Cardiac septum (tissue), 1 donor: ENCODE measurements at places on chromosomes 1 and 21. TPM values are rescaled to one million over a fixed set of nuclear protein-coding genes. Genes with fewer than 3 reads are reported as not detected.

DNA sequence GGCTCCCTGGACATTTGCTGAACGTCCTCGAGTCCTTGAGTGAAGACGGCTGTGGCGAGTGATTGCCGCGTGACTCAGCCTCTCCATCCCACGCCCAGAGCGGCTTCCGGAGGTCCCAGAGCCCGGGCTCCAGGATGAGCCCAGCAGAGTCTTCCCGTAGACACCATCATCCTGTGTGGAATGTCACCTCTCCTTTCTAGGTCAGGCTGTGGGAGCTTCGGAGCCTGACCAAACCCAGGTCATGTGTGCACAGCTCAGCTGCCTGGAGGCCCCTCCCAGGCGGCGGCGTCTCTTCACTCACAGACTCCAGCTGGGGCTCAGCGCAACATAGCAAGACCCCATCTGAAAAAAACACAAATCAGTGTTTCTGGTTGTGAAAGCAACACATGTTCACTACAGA is 38.2 kb downstream of the PRKCZ start:
- no peak for DNase-seq

GRCh38 chr1:223244366-223245103 is 101.5 kb upstream of the TLR5 start:
- no peak for DNase-seq

DNA sequence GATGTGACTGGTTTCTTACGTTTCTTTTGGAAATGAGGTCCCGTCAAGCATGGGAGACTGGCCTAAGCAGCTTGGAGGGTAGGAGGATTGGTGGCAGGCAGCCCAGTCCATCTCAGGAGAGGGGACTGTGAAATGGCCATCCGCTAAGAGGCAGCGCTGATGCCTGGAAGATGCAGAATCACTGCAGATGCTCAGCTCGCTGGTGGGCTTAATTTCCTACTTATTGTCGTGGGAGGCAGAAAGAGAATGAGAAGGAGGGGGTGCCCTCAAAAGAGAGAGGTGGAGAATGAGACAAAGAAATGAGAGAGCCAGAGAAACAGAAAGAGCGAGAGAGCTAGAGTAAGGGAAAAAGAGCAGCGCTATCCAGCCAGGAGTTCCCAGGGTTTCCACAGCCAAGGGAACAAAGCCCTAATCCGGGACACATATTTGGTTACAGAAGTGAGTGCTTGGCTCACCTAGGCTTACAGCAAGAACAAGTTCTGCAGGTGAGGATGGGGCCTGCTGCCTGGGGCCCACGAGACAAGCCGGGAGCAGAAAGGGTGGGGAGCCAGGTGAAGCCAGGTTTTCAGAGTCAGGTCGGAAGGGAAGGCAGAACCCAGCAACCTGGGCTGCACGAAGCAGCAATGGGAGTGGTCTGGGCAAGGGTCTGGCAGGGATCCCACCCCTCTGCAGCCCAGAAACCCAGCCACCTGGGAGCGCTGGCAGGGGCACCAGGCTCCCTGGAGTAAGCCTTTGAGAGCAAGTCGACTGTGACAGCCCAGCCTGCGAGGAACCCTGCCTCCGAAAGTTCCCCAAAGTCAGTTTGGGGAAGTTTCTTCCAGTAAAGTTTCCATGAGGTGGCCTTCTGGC is 5.8 kb downstream of the ECE1 start:
- DNase-seq: no peak

GRCh38 chr1:100452641-100453040 is 85.3 kb upstream of the GPR88 start:
- no peak for DNase-seq

DNA sequence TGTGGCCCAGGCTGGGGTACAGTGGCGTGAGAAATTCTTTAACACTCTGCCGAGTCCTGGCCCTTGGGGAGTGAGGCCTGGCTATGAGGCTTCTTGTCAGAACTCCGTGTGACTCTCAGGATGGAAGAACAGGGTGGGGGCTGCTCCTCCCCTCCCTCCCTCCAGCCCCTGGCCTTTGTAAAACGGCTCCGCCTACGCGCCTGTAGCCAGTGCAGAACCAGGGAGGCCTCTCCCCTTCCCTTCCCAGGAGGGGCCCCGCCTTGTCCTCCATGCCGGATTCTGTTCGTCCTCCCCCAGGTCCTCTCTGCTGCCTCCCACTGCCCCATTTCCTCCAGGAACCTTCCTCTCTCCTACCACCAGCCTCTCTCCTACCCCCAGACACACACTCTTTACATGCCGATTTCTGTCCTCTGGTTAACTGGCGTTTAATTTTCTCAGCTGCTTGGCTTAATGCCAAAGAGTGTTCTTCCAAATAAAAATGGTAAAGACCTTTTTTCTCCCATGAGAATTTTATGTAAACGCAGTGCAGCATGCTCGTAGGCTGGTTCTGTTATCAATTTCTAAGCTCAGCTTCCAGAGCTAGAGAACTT is 21.0 kb downstream of the PDE9A start:
- DNase-seq: no peak

DNA sequence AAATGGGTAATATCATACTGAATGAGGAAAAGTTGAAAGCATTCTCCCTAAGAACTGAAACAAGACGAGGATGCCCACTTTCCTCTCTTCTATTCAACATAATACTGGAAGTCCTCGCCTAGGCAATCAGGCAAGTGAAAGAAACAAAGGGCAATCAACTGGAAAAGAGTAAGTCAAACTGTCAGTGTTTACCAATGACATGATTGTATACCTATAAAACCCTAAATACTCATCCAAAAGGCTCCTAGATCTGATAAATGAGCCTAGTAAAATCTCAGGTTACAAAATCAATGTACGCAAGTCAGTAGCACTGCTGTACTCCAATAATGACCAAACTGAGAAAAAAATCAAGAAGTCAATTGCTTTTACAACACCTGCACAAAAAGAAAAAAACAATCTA is 575.8 kb upstream of the PRMT6 start:
- DNase-seq: no peak

DNA sequence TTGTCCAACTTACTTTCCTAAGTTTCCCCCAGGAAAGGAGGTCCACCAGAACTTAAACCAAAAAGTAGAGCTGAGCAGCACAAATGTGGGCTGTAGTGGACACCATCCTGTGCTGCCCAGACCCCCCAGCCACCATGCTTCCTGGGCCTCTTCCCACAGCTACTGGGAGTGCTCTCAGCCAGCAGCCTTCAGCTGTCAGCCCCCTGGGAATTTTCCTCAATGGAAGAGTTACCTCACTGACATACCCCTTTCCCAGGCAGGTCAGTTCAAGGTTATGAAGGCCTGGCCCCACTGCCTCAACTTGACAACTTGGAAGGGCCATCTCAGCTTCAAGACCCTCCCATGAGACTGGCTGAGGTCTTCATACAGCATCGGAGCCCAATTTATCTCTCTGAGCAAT is 47.7 kb downstream of the CDCP2 start:
- DNase-seq: peak; percentile 53

DNA sequence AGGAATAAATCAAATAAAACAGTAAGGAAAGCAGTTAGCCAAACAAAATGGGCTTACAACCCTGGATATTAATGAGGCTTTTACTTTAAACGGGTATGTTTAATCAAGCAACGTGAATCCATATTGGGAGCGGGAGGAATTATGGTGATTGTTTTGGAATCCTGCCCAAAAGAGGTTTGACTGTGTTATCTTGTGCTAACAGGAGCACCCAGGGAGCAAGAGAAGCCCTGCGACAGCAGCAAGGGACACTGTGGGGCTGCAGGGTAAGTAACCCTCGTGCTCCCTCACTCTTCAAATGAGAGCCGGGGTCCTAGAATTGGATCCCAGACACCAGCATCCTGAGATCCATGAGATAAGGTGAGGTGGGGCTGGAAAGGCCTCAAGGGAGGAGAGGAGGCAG is 72.6 kb upstream of the PGBD5 start:
- no peak for DNase-seq

GRCh38 chr21:35538386-35538785 is 489.3 kb upstream of the RUNX1 start:
- DNase-seq: no peak

DNA sequence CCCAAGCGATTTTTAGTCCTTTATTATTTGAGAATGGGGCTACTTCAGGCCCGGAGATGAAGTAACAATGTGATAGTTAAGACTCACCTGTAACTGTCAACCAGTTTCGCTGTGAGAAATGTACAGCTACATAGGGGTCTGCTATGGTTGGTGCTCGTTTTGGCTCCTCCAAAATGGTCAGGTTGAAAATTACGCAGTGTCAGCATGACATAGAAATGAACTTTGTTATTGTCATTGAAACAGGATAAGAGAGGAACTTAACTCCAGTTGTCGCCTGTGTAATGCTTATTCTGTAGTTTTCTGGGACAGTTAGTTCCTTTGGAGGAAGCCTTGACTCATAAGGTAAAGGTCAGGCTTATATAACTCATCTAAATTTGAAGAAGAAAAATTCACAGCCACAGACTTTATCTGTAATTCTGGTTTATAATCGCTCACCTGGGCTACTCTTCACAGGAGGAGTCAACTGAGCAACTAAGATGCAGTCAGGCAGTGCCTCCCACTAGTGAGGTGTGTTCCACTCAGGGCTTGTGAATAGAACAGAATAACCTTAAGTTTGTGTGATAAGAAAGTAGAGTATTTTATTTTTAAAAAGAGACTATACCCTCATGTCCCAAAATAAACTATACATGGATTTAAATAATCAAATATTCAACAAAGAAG is 130.9 kb downstream of the CD247 start:
- DNase-seq: no peak

DNA sequence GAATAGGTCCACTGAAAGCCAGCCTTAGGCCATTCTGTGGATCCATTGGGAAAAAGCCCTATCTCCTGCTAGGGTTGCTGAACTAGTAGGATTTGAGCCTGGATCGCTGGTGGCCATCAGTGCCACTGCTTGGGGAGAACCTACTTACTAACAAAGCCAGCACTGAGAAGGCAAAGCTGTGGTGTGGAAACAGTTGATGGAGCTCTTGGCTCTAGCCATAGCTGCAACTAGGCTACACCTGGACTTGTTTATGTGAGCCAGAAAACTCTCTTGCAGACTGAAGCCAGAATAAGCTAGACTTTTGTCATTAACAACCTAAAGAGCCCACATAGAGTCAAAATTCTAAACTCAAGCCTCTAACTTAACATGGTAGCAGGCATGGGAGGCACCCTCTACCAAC is 20.7 kb downstream of the DAB1 start:
- DNase-seq: no peak

DNA sequence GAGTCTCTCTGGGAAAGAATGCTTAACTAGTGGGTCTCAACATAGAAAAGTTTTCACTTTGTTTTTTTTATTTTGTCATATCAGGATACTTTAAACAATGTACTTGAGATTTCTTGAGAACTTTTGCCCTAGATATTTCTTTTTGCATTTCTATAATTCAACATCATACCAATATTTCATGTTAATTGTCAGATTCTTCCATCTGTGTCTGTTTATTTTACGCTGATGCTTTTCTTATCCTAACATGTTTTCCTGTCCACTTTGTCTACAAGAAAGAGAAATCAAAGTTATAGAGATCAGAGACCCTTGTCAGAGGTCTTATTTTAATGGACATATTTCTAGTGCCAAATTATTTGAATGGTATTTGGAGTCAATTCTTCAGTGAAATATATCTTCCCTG is 95.5 kb upstream of the B3GALT2 start:
- DNase-seq: no peak

DNA sequence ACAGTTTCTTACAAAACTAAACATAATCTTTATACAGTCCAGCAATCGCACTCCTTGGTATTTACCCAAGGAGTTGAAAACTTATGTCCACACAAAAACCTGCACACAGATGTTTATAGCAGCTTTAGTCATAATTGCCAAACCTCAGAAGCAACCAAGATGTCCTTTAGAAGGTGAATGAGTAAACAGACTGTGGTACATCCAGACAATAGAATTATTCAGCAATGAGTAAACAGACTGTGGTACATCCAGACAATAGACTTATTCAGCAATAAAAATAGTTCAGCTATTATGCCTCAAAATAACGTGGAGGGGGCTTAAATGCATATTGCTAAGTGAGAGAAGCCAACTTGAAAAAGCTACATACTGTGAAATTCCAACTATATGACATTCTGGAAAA is 87.0 kb upstream of the GALNT2 start:
- no peak for DNase-seq

- no peak for DNase-seq
Measured at GRCh38 chr1:184210031-184210430, 158.5 kb downstream of the TSEN15 start.

GRCh38 chr1:206002160-206002559 is 1.0 kb downstream of the RAB7B start:
- peak; percentile 24 for DNase-seq

UHMK1 gene
- total RNA-seq: 24.7 TPM

ALDH4A1 gene
- total RNA-seq: 50.3 TPM

RORC gene
- total RNA-seq: 5.9 TPM

GBP4 gene
- total RNA-seq: 6.4 TPM

S100B gene
- 0.62 TPM for total RNA-seq

CD34 gene
- total RNA-seq: 49.9 TPM

NPR1 gene
- total RNA-seq: 14.9 TPM

CYP4A11 gene
- total RNA-seq: not detected

ZC3H12A gene
- 3.3 TPM for total RNA-seq

GCSAML gene
- total RNA-seq: not detected

HES3 gene
- not detected for total RNA-seq

CAMK1G gene
- total RNA-seq: not detected

PRMT6 gene
- total RNA-seq: 3.8 TPM
